Bronchial epithelial cell (primary cell): ENCODE measurements at places on chromosomes 5 and 9. TPM values are rescaled to one million over a fixed set of nuclear protein-coding genes. Genes with fewer than 3 reads are reported as not detected.

- DNase-seq: peak; percentile 48
Observed at GRCh38 chr9:129250786-129251185, 72.7 kb upstream of the IER5L start.

GRCh38 chr5:111066261-111066938 lies 5.1 kb upstream of the TSLP start:
- DNase-seq: peak; percentile 65

Gene SCGB3A2
- not detected in 2 replicates for total RNA-seq

Gene TNC
- 124 and 204 TPM in 2 replicates for total RNA-seq

- no peak for DNase-seq
Observed at GRCh38 chr5:59173578-59173977, 590.7 kb downstream of the RAB3C start.

GRCh38 chr5:43233946-43234345 lies 41.9 kb downstream of the NIM1K start:
- DNase-seq: no peak

Gene EHMT1
- 45.3 and 45.4 TPM in 2 replicates for total RNA-seq

DNA sequence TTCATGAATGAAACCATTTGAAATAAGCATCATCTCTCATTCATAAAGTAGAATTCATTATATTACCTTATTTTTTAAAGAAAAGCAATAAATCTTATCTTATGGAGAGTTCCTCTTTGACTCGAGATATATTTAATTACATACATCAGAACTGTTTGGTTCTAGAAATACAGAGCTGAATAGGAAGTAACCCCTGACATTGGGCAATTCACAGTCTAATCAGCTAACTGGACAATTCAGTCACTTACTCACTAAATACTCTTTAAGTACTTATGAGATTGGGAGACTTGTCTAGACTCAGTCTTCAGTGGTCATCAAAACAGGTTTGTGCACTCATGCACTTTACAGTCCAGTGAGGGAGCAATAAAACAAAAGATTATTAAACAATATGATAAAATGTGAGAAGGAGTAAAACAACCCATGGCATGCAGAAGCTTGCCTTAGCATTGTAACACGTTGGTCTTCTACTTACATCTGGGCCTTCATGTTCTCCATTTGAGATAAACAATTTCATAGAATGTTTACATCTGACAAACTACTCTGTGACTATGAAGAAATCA lies 11.5 kb upstream of the FBXO38 start:
- DNase-seq: peak; percentile 93

Gene ARHGEF37
- 9.2 and 29.1 TPM in 2 replicates for total RNA-seq

DNA sequence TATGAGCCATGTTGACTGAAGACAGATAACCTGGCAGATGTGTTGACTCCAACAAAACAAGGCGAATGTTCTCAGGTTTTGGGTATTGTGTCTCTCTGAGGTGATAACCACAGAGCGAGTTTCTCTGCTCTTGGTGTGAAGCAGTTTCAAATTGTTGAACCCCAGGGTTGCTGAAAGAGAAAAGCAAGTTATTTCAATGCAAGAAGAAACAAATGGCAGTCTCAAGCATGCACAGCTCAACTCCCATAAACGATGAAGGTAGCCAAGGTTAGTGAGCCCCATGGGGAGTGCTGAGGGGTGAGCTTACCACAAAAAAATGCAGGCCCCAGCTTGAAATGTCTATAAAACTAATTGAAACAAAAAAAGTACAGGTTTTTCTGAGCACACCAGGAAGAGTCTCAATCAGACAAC lies 220.8 kb upstream of the DAPK1 start:
- DNase-seq: no peak

DNA sequence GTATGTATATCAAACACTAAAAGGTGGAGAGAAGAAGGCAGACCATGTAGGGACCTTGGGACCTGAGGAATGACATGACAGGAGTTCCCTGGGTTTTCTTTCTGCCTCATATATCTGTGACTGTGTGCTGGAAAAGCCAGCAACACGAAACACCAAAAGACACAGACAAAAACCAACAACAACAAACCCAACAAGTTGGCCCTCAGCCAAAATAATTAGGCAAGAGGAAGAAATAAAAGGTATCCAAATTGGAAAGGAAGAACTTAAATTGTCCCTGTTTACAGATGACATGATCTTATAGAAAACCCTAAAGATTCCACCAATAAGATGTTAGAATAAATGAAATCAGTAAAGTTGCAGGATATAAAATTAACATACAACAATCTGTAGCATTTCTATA lies 21.7 kb downstream of the ABO start:
- no peak for DNase-seq

GRCh38 chr5:92468295-92468694 lies 1085.2 kb upstream of the ARRDC3 start:
- DNase-seq: no peak

Gene MPDZ
- total RNA-seq: 9.2 and 14.0 TPM in 2 replicates

DNA sequence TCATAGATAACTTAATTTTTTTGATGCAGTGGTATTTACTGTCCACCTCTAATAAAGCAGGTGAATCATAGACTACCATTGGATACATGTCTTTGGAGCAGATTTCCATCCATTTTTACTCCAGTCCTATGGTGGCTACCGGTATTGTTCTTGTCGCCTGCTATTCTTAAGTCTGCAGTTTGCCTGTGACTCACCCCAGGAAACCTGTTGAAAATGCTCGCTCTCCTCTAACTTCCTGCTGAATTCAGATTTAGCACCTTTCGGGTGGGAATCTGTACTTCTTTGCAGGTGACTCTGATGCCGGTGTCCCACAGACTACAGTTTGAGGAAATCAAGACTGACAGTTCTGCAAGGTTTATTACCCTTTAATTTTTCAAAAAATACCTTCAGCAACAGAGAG lies 58.8 kb upstream of the DHFR start:
- peak; percentile 29 for DNase-seq

DNA sequence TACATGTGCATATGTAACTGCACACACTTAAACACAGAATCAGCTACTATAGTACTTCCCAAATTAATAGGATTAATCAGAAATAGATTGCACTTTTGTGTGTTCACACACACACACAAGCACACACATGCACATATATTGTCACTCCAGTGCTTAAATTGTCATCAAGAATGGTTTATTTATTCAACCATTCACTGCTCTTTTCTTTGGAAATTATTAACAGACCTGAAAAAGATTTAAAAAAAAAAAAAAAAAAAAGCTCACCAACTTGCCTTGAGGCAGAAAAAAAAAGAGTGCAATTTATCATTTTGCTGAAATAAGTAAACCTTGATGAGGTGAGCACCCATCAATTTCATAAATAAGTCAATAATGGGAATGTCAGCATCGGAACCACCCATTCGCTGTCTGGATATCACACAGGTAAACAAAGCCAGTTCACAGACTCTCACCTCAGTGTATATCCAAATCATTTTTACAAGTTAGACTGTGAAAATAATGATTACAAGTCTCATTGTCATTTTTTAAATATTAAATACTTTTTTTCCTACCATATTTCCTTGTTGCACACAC lies 562.8 kb downstream of the BNC2 start:
- no peak for DNase-seq

DNA sequence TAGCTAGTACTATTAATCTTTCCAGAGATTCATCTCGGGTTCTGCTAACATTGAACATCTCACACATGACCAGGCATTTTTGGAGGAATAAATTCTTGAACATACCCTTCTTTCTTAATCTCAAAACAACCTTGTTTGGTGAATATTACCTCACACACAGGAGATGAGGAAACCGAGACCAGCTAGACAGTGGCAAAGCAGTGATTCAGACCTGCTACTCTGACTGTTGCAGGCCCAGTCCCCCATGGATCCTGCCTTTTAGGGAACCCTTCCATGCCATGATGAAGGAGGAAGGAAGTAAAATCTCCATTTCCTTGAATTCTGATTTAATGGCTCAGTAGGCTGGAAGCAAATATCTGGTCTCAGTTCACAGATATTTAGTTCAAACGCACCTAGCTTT lies 2.6 kb downstream of the PCSK5 start:
- DNase-seq: peak; percentile 61

DNA sequence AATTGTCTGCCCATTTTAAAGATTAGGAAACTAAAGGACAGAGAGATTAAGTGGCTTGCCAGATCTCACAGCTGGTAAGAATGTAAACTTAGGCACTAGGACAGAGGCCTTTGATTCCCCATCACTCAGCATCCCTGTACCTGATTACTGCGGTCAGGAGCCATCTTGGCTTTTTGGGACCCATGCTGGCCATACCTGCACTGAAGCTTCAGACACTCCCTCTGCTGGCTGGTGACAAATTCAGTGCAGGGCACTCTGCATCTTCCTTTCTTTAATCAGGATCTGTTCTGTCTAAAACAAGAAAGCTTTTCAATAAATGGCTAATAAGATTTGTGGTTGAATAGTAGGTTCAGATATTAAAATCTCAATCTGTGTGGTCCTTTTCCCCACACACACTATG lies 215.5 kb upstream of the RORB start:
- peak; percentile 5 for DNase-seq

DNA sequence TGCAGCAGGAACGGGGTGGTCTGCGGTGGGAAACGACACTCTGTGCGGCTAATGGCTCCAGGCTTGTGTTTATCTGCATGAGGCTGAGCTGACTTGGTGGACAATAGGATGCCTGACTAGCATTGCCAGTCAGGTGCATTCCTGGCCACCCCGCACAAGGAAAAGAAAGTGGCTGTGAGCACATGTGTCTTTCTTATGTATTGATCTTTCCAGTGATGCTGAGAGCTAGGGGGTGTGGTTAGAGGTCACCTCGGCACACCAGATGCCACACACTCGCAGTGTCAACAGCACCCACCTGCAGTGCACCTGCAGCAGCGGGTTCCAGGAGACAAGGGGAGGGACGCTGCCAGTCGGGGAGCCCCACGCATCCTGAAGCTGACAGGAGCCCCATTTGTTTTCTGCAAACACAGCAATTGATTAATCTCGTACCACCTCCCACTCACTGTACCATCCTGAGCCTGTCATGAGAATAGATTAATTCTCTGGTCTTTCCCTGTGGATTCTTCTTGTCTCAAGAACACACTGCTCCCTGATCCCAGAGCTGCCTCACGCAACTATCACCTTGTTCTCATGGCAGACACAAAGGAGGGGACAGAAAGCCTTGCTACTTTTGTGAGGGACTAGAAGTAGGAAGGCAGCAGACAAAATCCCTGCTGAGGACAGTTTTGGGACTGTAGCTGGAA lies 251.7 kb upstream of the WWC1 start:
- DNase-seq: no peak

Gene INSL6
- total RNA-seq: not detected in 2 replicates

GRCh38 chr9:121727295-121728020 lies 76.0 kb downstream of the DAB2IP start:
- no peak for DNase-seq

GRCh38 chr5:146699664-146700418 lies 178.7 kb downstream of the PPP2R2B start:
- DNase-seq: no peak

GRCh38 chr5:132087176-132087575 lies 13.6 kb downstream of the CSF2 start:
- no peak for DNase-seq

DNA sequence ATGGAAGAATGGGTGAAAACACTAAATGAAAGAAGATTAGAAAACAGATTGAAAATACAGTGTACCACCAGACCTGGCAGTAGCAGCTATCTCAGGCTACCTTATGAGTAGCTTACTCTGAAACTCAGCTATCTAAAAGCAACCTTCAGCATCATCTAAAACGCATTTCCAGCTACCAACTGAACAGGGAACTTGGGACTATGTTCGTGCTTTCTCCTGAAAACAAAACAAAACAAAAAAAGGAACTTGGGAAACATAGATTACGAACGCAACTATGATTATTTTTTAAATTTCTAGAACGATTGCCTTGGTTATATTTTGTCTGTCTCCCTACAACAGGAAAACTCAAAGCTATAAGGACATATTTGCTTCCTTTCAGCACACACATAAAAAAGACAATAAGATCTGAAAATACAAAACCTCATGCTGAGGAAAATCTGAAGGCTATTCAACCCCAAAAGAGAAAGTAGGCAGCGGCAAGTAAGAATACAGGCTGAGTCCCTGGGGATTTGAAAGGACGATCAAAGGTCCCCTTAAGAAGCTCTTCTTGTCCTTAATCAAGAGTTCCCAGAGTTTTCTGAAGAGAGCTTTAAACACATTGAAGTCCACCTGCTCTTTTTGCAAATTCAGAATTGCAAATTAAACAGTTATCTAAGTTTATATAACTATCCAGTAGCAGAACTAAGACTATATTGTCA lies 53.4 kb downstream of the OR2K2 start:
- DNase-seq: no peak

Gene MAN1B1
- 58.2 and 65.3 TPM in 2 replicates for total RNA-seq

DNA sequence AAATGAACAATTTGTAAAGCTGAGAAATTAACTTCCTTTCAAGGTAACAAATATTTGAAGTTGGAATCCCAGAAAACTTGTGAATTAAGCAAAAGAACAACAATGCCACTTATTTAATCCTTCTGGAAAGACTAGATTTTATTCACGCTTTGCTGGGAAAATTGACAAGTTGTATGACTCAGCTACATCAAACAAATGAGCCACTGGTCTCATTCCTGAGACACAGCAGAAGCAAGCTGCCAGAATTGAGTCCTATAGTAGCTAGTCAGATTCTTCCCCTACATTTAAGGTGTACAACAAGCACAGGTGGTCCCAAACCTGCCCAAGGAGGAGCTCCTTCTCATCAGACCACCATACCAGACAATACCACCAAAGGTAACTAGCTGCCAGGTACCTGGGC lies 280.7 kb downstream of the SPOCK1 start:
- DNase-seq: peak; percentile 85
